GM04503 (cell line): ENCODE measurements at places on chromosomes 3 and 15.

DNA sequence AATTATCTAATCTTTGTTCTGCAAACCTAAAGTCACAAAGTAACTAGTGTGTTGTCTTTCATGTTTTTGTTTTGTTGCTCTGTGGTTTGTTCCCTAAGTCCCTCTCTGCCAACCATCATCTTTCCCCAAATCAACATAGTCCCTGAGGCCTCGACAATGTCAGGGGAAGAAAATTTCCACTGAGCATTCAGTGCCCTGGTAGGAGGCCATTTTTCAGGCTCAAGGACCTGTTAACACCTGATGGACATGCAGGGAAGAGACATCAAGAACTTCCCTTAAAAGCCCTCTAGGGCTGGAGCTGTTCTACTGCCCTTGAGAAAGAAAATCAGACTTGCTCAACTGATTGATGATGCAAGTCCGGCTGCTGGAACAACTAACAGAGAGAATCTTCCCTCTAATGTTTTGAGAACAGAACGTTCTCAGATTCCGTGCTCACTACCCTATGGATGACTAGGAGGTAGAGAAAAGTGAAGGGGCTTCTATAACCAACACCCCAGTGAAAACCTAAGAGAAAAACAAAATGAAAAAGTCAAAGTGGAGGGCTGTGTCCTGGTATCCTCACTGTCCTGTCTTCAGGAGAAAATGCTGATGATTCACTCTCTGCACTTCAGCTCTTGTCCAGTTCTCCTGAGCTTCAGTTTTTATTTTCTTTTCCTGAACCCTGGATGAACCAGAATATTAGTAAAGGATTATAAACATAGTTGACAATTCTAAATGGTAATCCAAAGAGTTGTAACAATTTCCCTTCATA, 373.1 kb downstream of the FOXP1 start:
- DNase-seq = no peak

GRCh38 chr3:114213627-114214541, 23.5 kb downstream of the ZNF80 start:
- peak; percentile 44 for DNase-seq

DNA sequence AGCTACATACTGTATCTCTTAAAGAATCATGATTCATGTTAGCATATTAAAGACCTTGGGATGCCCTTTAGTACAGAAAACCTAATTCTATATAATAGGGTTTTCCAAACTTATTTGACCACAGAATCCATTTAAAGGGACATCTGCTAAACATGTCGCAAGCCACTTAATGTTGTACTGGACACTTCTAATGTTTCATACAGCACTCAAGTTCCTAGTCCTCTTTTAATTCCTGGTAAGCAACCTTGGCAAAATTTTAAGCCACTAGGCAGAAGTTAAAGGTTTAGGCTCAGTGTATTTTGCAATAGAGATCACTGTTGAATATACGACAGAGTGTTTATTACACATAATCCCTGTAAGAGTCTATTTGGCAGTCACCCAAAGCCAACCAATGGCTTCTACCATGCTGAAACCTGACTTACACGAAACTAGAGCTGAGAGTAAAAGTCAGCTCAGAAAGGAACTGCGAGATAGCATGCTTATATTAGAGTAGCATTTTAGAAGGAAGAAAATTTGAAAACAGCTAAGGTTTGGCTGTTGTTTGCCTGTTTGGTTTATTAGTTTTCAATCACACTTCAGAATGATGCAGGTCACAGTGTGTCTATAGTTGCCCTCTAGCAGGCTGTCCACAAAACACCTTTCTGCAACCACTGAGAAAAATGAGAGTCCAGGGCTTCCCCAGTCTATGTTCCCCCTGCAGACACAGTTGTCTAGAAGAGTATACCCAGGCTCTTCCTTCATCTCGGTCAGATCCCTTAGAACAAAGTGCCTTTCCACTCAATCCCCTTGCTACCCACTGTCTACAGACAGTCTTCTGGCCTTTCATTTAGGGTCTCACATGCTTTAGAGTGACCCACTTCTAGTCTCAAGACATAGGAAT, 104.4 kb downstream of the FMN1 start:
- DNase-seq = peak; percentile 35

GRCh38 chr15:100335335-100335999, 6.3 kb downstream of the ADAMTS17 start:
- no peak for DNase-seq

GRCh38 chr3:124792341-124793040, 62.2 kb downstream of the UMPS start:
- no peak for DNase-seq

- no peak for DNase-seq
Measured at GRCh38 chr3:47896736-47897135, 93.8 kb downstream of the DHX30 start.
